Stimulated activated CD4-positive, alpha-beta T cell treated with anti-CD3 and anti-CD28 coated beads, Interleukin-4, amount 100 ng/mL, for 1 hour (primary cell): ENCODE measurements at places on chromosomes 5 and 9.

DNA sequence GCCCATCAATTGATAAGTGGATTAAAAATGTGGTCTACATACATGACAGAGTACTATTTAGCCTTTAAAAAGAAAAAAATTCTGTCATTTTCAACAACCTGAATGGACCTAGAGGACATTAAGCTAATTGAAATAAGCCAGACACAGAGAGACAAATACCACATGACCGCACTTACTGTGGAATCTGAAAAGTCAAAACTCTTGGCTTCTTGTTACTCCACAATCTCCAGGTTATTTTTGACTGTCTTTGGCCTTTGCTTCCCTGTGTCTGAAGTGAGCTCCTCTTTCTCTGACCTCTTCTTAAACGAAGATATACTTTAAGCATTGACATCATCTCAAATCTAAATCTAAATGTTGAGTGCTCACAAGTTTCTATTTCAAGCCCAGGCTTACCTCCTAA is 265.5 kb upstream of the ADRA1B start:
- no peak for DNase-seq

DNA sequence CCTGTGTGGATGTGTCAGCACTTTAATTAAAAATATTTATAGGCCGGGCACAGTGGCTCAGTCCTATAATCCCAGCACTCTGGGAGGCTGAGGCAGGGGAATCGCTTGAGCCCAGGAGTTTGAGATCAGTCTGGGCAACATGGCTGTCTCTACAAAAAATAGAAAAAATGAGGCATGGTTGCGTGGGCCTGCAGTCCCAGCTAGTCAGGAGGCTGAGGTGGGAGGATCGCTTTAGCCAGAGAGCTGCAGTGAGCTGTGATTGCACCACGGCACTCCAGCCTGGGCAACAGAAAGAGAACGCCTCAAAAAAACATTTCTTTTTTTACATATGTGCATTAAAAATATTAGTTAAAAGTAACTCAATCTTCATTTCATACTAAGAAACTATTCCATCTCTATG is 6.2 kb downstream of the TBC1D9B start:
- no peak for DNase-seq

- no peak for DNase-seq
Observed at GRCh38 chr9:130988905-130989304, 20.1 kb upstream of the LAMC3 start.

DNA sequence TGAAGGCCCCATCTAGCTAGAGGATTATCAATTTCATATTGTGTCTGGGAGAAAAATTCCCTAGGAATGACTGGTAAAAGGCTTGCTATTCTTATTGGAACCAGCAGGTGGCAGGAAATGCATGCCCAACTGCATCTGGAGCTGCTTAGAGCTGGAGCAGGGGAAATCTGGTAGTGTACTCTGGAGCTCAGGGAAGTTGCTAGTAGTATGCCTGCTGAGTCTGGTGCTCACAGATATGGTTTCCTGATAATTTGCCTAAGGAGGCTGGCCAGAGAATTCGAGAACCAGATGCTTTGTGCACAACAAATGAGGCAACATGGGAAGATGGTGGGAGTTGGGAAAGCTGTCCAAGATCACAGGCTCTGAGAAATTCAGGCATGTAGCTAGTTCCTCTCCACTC is 53.7 kb downstream of the G3BP1 start:
- DNase-seq: no peak

- no peak for DNase-seq
Observed at GRCh38 chr9:3480353-3480655, 45.5 kb downstream of the RFX3 start.

GRCh38 chr9:134621558-134622110 is 20.0 kb upstream of the COL5A1 start:
- DNase-seq: no peak

DNA sequence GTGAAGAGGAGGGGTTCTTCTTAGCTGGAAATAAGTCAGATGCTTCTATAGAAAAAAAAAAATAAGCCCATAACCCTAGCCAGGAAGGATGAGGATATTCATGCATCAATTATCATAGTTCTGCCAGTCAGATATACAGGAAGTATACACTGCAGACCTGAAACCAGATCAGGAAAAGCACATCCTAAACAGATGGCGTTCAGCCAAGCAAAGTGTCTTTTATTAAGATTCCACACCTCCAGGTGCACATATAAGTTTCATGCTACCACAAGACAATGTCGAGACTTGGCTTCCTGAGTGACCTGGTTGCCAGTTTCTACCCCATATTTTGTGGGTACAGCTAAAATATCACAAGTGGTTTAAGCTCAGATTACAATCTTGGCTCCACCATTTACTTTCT is 108.3 kb downstream of the CETN3 start:
- DNase-seq: no peak

DNA sequence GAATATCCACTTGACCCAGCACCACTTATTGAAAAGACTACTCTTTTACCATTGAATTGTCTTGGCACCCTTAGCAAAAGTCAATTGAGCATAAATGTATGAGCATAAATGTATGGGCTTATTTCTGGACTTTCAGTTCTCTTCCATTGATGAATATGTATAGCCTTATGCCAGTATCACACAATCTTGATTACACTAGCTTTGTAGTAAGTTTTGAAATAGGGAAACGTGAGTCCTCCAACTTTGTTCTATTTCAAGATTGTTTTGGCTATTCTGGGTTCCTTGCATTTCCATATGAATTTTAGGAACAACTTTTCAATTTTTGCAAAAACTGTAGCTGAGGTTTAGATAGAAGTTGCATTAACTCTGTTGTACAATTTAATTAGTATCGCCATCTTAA is 601.0 kb downstream of the TLE1 start:
- DNase-seq: no peak

GRCh38 chr5:135977375-135977928 is 22.7 kb upstream of the LECT2 start:
- peak; percentile 16 for DNase-seq

DNA sequence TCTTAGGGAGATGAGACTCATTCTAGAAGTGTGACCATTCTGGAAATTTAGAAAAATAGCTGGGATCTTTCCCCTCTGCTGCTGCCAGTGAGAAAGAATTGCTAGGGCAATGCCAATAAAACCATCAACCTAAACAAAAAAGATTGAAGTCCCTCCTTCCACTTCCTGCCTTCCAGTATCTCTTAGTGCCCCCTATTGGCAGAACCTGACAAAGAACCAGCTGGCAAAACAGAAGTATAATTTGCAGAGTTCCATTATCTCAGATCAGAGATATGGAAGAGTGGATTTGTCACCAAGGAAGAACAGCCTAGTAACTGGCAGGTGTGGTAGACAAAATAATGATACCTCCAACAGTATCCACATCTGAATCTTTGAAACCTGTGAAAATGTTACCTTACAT is 13.8 kb upstream of the PLCXD3 start:
- DNase-seq: no peak

DNA sequence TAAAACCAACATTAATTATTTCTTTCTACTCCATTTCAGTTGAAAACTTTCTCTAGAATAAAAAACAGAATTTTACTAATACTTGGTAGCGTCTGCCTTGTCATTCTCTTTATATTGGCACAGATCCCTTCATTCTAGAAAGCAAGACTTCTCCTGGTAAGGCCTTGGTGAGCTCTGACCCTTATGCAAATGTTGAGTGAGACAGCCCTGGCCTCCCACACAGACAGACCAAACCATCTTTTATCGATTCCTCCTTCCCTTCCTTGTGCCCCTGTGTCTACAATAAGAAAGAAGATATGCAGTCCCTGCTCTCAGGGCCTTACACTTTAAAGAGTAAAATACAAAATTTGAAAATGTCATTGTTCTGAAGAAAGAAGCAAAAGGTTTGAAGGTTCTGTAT is 262.2 kb downstream of the EFNA5 start:
- DNase-seq: no peak

GRCh38 chr9:125492719-125493118 is 214.3 kb downstream of the MAPKAP1 start:
- no peak for DNase-seq

- no peak for DNase-seq
Observed at GRCh38 chr9:134966697-134967546, 49.2 kb upstream of the FCN1 start.

DNA sequence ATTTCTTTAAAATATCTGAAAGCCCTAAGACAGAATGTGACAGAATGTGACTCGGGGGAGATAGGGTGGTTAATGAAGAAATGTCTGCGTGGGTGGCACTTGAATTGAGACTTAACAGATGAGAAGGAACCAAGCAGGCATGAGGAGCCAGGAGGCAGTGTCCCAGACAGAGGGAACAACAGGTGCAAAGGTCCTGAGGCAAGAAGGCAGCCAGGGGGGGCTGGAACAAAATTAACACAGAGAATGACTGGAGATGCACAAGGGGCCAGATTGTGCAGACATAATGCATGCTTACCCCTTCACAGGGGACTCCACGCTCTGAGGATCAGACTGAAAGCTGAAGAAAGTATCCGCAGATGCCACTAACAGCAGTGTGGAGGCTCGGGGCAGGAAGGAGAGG is 1.7 kb downstream of the LMAN2 start:
- DNase-seq: no peak

DNA sequence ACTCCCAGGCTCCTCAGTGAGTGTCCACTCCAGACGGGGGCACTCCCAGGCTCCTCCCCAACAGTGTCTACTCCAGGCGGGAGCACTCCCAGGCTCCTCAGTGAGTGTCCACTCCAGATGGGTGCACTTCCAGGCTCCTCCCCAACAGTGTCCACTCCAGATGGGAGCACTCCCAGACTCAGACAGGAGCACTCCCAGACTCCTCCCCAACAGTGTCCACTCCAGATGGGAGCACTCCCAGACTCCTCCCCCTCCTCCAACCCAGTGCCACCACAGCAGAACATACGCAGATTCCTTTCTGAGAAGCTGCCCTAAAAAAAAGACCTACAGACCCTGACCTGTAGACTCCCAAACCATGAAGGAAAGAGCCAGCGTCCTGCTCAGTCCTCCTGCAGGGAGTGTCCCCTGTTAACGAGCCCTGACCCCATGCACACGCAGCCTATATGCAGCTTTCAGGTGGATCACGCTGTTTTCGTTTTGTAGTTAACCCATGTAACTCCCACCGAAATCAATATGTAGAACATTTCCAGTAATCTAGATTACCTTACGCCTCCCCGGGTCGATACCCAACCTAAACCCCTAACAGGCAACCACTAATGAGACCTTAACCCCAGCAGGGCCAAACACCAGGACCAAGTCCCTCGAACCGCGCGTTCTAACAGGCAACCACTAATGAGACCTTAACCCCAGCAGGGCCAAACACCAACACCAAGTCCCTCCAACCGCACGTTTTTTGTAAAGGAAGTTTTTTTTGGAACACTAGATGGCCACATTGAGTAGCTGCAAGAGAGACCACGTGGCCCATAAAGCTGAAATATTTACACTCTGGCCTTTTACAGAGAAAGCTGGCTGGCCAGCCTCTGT is 15.7 kb downstream of the PNPLA7 start:
- DNase-seq: no peak

DNA sequence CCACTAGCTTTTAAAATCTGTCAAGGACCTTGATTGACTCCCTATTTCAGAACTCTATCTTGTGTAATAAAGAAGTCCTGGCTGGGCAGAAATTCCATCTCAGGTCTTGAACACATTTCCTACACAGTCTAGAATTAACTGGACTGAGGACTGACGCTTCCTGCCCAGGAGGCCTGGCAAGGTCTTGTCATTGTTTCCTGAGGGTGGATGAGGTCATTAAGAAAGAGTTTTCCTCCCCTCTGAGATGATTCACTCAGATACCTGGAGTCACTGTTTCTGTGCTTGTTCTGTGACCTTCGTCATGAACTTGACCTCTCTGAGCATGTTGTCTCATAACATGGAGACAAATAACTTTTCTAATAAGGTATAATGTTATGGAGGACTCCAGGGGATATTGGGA is 10.0 kb downstream of the MTAP start:
- DNase-seq: no peak

DNA sequence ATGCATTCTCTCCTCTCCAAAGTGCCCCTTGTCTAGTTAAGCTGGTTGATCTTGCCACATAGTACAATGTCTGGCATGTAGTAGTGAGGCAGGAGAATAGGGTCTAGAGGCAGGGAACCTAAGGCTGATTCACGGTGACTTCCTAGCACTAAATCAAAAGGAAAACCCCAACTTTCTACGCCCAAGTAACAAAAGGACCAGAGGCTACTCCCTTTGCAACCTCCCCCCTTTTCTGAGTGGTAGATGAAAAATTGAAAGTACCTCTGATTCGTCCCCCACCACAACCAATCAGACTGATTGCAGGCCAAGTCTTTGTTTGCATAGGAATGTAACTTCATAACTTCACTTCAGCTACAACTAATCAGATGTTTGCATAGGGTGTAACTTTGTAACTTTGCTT is 278.8 kb downstream of the PSAT1 start:
- DNase-seq: no peak

- no peak for DNase-seq
Observed at GRCh38 chr9:129761293-129761900, 8.6 kb upstream of the PTGES start.

DNA sequence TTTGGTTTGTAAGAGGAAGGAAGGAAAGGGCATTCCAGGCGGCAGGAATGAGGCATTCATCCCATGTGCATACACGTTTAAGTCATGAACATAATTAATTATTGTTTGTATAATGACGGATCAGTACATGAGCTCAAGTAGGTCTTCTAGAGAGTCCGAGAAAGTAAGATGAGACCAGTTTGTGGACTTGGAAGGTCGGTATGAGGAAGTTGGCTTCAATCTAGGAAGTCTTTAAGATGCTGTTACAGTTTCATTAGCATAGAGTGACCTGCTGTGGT is 2.1 kb downstream of the GTF3C4 start:
- DNase-seq: no peak

DNA sequence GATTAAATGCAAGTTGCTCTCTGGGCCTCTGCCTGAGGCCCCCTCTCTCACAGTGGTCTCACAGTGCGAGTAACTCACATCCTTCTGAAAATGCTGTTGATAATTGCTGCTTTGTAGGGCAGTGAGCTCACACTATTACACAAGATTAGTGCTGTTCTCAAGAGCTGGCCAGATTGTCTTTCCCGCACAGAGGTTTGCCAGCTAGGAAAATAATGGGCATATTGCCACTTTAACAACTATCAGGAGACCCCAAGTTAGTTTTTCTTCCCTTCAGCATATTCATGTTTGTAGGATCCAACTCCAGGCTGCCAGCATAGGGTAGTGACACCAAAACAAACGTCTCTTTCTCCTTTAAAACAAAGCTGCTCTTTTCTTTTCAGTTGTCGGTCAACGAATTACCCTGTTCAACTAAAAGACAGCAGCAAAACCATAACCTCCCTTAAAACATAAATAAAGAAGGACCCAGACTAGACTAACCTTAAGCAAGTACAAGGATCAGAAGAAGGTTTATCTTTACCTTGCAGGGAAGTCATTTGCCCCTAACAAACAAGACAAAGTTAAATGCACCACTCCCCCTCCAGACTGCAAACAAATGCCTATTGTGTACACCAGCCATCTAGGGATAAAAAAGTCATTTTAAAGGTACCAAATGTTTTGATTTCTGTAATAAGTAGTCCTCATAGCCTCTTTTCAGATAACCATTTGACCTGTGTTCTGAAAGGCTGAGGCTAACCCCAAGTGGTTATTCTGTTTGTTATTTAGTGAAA is 91.4 kb downstream of the VCAN start:
- no peak for DNase-seq
